Cerebellar nuclear complex (tissue), 1 donor: ENCODE measurements at places on chromosomes 4 and X.

GRCh38 chrX:103344606-103345005 is 11.7 kb upstream of the TCEAL9 start:
- no peak for DNase-seq

DNA sequence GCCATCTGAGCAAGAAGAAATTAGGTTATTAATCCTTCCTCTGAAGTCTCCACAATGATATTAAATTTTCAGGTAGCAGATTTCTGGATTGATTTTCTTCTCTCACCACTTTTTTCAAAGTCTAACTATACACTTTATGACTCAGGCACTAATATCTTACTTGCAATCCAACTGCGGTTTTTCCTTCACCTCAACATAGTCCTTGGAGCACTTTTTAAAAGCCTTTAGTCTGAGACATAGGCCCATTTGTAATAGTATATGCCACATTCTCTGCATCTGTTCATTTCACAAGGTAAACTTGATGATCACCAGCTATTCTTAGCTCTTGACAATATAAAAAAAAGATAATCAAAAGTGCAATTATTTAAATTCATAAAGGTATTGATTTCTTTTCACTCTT is 55.9 kb upstream of the EDNRA start:
- DNase-seq, result no peak

DNA sequence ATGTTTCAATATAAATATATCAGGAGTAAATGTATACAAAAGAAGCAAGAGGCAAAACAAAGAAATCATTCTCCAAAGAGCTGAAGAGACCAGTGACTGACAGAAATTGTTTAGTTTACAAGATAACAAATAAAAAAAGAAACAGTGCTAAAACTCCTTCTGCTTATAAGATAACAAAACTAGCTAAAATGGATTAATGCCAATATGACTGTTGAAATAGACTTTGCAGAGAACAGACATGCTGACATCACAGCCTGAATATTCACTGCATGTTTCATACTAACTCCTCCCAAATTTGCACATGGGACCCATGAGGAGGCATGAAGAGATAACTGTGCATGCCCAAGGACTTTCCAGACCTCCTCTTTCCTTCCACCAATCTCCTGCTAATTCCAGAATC is 6.2 kb upstream of the GABRA4 start:
- DNase-seq, result no peak

DNA sequence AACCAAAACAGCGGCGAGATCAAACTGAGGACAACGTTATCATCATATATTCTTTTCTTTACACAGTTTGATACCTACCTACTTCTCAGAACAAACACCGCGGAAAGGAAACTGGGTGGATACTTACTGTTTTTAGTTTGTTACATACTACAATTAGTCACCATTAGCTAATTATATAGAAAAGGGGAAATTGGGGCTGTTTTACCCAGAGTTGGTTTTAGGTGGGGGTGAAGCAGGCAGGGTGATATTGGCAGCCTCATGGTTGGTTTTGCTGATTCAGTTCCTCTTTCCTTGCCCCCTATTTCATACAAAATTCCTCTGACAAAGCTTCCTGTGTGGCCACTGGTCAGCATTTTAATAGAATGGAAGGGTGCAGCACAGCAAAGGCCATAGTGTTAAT is 77.8 kb downstream of the SORBS2 start:
- no peak for DNase-seq

- no peak for DNase-seq
Observed at GRCh38 chr4:104763554-104764222, 269.0 kb upstream of the CXXC4 start.

- DNase-seq, result no peak
Observed at GRCh38 chrX:108312957-108313356, 125.3 kb downstream of the COL4A6 start.

GRCh38 chr4:83599183-83599582 is 63.3 kb downstream of the GPAT3 start:
- DNase-seq, result no peak

DNA sequence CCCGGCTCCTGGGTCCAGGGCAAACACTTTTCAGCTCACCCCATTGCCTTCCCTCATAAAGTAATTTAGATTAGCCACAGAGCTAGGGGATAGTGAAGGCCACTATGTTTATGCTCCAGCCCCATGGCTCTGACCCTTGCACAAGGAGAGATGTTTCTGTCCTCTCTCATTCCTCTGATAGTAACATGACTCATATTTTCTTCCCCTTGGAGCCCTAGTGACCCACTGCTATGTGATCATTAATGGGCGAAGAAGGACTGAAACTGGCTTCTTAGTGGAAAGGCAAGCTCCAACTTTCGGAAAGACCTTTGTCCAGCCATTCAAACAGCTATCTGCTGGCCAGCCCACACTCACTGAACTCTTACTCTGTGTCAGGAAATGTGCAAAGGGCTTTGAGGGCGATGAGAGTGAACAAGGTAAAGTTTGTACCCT is 12.3 kb downstream of the CLDN2 start:
- DNase-seq, result no peak

- DNase-seq, result no peak
Observed at GRCh38 chrX:151384807-151385206, 12.2 kb upstream of the VMA21 start.

DNA sequence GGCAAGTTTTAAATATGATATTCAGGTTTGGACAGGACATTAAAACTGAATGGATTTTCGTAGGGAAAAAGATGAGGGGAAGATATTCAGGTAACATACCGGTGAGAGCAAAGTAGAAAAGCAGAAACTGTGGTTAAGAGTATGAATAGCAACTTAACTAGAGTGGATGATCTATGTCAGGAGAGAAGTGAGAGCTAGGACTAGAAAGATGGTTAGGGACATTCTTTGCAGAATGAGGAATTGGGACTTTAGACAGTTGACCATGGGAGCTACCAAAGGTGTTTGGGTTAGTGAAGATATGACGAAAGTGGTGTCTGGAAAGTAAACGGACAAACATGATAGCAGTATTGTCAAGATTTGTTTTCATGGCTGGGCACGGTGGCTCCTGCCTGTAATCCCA is 45.2 kb downstream of the ANXA5 start:
- no peak for DNase-seq

GRCh38 chr4:151729731-151730559 is 30.9 kb downstream of the GATB start:
- DNase-seq, result no peak

- no peak for DNase-seq
Observed at GRCh38 chr4:33715841-33716395, 2528.4 kb downstream of the ARAP2 start.

- no peak for DNase-seq
Observed at GRCh38 chr4:80058740-80059139, 14.3 kb downstream of the ANTXR2 start.

- no peak for DNase-seq
Observed at GRCh38 chr4:107035819-107036583, at the start of gene DKK2. Gene DKK2 (minus strand): TSS chr4:107036313. CDS start chr4:107035591, 722 bp downstream.

GRCh38 chrX:127879585-127879984 is 172.6 kb downstream of the ACTRT1 start:
- DNase-seq, result no peak

DNA sequence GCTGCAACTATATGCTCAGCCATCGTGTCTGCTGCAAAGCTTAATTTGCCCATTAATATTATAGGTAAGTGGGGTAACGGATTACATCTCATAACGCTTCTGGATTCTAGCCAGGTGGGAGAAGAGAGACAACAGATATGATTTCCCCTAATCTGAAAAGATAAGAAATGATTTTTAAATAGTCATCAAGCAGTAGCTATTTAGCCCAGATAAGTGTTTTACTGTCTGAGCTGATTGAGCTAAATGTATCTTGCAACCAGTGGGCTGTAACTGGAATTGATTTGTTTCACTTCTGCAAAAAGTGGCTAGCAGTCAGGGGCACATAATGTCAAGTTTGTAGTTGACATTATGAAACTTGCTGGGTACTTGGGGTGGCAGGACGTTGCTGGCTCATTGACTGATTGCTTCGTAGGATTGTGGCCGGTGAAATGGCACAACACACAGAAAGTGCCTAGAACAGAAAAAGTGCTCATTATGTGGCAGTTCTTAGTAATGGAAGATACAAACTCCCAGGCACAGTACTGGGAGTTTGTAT is 18.5 kb downstream of the LAP3 start:
- no peak for DNase-seq

DNA sequence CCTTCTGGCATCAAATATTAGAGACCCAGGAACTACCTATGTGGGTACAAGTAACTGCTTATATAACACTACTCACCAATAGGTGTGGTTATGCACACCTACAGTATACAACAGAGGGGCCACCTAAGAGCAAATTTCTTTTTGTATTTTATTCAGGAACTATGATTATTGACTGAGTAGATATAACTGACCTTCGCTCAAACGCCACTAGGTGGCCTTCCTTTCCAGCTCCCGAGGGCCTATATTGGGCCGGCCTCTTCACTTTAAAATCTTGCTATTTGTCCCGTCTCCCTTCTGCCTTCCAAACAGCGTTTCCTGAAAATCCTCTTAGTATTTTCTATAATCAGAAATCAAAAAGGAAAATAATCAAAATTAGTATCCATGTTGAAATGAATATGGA is 19.9 kb upstream of the PABPC5 start:
- DNase-seq, result no peak

DNA sequence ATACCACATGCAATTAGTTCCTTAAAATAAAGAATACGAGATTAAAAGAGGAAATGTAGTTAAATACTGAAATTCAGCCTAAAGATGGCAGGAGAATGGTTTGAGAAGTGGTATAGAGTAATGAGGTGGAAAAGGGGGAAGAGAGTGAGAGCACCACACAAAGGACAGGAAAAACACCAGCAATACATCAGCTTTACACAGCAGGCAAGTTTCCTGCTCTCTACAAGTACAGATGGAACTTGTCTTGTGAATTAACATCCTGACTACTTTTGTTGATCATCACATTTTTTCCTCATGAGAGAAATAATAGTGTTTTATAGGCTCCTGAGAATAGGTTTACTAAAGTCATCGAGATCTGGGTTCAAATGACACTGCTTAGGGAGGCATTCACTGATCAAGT is 2.9 kb upstream of the UNC5C start:
- no peak for DNase-seq

DNA sequence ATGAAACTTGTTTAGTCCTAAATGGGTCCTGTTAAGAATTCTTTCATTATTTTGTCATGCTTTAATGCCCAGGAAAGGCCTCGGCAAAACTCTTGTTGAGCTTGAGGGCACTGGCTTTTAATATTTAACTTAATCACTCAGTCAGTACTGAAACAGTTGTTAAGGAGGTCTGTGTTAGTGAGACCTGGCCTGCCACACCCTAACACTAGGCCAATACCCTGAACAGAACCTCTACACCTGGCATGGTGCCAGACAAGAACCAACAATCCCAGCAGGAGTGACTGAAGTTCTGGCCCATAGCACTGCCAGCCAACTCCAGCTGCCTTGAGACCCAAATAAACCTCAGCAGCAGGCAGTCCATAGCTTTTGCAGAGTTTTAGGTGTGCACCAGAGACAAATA is 85.7 kb upstream of the ITM2A start:
- DNase-seq, result no peak

GRCh38 chrX:124414281-124414680 is 67.9 kb downstream of the SH2D1A start:
- no peak for DNase-seq

GRCh38 chrX:153348421-153348820 is 14.5 kb downstream of the ZNF275 start:
- no peak for DNase-seq

- DNase-seq, result no peak
Observed at GRCh38 chr4:12178614-12179610, 750.2 kb upstream of the HS3ST1 start.

DNA sequence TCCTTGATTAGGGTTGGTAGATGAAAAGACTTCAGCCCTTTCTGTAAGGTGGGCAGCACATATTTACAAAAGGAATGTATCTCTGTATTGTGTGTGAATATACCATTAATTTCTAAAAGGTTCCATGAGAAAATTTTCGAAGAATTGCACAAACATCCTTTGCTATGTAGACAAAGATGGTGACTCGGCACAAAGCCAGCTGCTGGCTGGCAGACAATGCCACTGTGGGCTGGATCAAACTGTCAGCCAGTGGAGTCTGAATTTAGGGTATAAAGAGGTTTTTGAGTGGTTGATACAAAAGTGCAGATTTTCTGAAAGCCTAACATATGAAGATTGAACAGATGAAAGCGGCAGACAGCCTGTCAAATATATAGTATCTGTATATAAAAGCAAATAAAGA is 5.6 kb upstream of the TXK start:
- DNase-seq, result no peak

- no peak for DNase-seq
Observed at GRCh38 chrX:52270453-52271116, 85.9 kb downstream of the MAGED4 start.

GRCh38 chr4:166531703-166532102 is 658.7 kb downstream of the TLL1 start:
- no peak for DNase-seq

DNA sequence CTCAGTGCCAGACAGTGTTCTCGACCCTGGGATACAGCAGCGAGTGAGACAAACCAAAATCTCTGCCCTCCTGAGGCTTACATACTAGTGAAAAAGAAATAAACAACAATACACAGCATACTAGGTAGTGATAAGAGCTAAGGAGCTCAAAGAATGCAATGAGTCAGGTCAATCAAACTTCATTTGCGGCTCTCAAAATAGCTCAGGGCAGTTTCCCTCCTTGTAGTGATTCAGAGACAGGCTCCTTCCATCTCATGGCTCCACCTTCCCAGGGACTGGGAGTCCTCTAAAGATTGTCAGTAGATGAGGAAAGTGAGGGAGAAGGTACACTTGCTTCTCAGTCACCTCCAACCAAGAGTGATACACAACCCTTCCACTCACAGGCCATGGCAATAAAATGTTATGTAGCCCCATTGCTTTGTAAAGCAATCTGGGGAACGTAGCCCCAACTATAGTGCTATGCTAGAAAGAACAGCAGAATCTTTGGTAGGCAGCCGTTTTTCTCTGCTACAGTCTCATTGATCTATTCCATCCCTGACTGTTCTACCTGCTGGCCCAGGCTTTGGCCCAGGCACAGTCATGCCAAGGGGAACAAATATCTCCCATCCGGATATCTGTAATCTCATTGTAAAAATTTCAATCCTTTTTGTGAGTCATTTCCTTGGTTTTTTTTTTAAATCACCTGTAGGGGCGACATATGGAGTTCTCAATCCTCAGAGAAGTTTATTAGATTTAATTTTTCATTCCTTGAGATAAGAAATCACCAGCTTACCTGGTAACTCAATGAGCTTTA is 183.1 kb upstream of the S100G start:
- DNase-seq, result no peak

DNA sequence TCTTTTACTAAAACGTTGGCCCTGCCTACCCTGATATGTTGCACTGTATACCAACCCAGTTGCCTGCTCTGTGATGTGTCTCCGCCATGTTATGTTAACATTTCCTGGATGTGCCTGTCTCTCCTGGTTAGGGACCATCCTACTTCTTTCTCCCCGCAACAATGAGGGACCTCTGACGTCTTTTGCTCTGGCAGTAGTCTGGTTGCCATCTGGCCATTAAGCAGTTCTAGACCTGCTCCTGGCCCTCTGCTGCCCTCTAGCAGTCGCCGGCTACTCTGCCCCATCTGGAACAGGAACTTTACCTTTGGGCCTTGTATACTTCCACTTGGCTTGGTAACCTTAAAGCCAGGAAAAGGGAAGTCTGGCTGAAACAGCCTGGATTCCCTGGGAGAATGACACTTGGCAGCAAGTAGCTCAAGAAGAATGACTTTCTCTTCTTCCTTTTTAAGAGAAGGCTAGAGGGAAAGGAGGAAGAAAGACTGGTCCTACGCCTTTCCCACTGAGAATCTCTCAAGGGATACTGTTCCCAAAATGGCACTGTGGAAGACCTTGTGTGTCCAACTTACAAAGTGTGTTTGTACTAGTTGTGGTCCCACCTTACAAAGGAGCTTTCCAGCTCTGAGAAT is 63.5 kb downstream of the GPC3 start:
- no peak for DNase-seq
